Psoas muscle (tissue), 8 donors: ENCODE measurements at places on chromosomes 16 and 17. TPM values are rescaled to one million over a fixed set of nuclear protein-coding genes. Genes with fewer than 3 reads are reported as not detected.

The KRT32 gene
- total RNA-seq, result 0.15 TPM

The KAT2A gene
- total RNA-seq, result 12.3 TPM

The MILR1 gene
- 0.95 TPM for total RNA-seq

The TSPOAP1 gene
- total RNA-seq, result 4.6 TPM

The KRTAP4-1 gene
- total RNA-seq, result not detected

The CNGB1 gene
- not detected for total RNA-seq

The SNX20 gene
- 0.78 TPM for total RNA-seq

The MLYCD gene
- total RNA-seq, result 21.6 TPM

The ACE gene
- 12.5 TPM for total RNA-seq

The AIPL1 gene
- not detected for total RNA-seq

The NFATC3 gene
- 45.2 TPM for total RNA-seq

The KRTAP4-6 gene
- not detected for total RNA-seq

GRCh38 chr17:50925296-50925891 lies 59.2 kb upstream of the TOB1 start:
- DNase-seq, result peak; percentile 41

DNA sequence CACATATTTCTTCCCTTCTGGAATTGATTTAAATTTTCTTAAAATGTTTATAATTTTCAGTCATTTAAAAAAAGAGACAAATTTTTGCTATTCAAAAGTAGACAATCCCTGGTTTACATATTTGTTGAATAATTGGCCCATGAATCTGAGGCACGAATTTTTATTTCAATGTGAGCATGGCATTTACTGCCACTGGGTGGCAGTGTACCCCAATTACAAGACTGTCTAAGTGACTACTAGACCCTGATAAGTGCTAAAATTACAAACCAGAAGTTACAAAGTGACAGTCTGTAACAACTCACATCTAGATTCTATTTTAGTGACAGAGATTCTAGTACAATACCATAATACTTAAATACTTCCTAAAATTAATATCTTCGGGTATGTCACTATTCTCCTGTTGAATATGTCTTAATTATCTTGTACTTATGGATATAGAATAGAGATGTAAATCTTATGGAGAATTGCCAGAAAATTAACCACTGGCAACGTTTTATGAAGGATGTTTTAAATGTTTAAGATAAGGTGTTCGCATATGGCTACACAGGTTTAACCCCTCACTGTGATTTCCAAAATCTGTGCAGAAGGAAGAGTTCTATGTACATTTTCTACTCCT lies 235.8 kb downstream of the MAP2K4 start:
- no peak for DNase-seq

GRCh38 chr17:72118335-72119076 lies 2.3 kb upstream of the SOX9 start:
- peak; percentile 70 for DNase-seq

DNA sequence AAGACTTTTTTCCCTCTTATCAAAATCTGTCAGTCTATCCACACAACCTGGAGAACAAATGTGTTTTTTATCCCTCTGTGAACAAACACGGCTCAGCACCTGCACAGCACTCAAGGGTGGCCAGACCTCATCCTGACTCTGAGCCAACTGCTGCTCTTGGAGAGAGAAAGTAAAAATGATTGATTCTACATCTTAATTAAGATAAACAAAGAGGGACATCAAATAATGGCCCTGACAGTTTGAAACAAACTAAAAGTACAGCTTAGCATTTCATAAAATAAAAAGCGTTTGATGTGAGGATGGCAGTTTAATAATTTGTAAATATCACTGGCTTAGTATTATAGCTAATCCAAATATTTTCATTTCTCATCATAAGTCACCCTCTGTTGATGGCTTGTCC lies 106.2 kb downstream of the SNX11 start:
- DNase-seq, result no peak

- no peak for DNase-seq
Observed at GRCh38 chr16:69831212-69832123, 69.3 kb downstream of the WWP2 start.

- DNase-seq, result peak; percentile 68
Observed at GRCh38 chr17:79114458-79115301, 40.1 kb downstream of the ENGASE start.

DNA sequence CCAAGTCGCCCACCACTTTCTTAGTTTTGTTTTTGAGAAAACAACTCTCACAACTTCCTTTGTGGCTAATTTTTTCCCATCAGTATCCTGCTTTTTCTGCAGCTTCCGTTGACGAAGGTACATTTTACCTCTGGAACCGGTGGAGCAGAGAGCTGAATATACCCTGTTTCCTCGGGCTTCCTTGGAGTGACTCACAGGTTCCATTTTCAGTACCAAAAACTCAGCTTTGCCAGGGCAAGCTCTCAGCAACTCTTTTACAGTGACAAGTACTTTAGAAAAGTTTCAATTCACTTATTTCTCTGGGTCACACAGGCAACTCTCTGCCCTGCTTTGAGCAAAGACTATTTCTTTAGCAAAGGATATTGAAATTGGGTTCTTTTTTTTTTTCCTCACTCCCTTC lies 318.9 kb downstream of the SNX29 start:
- DNase-seq, result no peak

- no peak for DNase-seq
Observed at GRCh38 chr17:34675605-34676004, 96.2 kb downstream of the TMEM132E start.

DNA sequence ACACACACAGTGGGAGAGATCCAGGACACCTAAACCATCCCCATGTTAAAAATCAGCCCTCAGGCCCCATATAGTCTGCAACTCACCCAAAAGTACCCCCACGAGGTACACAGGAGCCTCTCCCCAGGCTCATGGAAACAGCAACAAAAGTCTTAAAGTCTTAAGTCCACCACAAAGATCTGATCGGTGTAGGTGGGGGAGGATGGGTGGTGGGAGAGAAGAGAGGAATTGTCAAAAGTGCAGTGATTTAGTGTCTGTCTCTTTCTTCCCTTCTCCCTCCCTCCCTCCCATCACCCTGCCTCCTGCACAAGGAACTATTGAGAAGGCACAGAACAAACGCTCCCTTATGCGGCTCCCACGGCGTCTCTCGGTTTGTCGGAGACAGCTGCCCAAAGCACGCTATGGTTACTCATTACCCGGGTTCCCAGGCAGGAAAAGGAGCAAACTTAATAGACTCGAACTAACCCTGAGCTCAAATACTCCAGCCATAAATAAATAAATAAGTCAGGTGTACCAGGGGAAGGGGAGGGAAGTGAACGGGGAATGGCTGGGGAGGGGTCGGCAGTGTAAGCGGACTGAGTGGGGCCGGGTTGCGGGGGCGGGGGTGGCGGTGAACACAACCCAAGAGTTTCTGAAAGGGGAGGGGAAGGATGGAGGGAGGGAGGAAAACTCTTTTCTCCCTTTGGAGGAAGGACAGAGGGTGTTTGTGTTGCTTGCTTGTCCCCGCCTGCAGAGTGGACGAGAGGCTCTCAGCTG lies 477.4 kb downstream of the SLC39A11 start:
- DNase-seq, result no peak

DNA sequence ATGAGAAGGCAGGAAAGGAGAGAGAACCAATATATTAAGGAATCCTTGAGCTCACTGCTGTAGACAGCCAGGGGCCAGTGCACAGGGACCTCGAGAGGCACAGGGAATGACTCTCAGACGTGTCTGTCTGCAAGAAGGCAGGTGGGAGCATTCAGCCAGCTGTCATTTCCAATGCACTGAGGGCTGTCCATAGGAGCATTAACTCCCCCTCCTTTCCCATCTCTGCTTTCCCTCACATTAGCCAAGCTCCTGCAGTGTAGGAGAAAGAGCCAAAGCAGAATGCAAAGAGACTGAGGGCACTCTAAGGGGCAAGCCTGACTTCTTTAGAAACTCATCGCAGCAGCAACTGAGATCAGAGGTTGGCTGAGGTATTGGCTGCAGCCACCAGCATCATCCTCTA lies 218.3 kb downstream of the CDH13 start:
- DNase-seq, result no peak

DNA sequence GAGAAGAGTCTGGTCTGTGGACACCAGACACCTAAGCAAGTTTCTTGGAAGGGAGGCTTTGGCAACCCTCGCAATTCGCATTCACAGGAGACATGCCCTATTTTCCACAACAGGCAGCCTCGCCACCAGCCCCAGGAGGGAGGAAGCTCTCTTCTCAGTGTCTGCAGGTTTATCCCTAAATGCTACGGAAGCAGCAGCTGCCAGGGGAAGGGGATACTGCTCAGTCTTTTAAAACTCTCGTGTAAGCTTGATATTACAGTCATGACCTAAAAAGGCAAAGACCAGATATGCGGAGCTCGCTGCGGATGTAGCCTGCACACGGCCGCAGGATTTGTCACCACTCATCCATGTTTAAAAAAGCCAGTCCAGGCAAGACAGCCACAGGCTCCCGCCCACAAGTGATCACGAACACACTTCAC lies 159.2 kb upstream of the RPH3AL start:
- no peak for DNase-seq

- no peak for DNase-seq
Observed at GRCh38 chr16:83051451-83051850, 424.7 kb downstream of the CDH13 start.

GRCh38 chr17:54956791-54957190 lies 11.7 kb downstream of the COX11 start:
- DNase-seq, result no peak

DNA sequence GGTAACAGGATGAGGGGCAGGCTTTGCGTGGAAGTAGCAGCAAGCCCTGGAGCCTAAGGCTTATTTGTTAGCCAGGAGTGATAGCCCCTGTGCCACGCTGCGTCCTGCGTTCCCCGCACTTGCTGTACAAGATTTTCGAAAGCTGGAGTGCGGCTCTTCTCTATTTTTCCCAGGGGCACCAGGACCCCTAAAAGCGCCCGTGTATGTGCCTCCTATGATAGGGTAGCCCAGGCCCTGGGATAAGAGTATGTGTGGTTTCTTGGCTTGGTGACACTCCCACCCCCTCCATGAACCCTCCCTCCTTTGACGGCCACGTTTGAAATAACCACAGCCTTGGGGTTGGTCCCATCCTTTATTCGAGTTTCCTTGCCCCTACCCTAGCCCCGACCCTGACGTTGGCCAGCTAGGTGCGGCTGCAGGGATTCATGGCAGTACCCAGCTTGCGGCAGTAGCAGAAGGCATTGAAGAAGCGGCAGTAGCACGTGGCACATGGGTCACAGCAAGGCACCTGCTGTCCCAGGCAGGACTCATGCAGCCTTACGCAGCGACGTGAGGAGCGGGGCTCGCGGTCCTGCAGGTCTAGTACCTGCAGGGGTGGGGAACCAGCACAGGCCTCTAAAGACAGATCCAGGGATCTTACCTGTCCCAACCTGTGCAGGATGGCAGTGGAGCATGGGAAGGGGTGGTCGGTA lies 968 bp downstream of the AGRP start:
- no peak for DNase-seq

DNA sequence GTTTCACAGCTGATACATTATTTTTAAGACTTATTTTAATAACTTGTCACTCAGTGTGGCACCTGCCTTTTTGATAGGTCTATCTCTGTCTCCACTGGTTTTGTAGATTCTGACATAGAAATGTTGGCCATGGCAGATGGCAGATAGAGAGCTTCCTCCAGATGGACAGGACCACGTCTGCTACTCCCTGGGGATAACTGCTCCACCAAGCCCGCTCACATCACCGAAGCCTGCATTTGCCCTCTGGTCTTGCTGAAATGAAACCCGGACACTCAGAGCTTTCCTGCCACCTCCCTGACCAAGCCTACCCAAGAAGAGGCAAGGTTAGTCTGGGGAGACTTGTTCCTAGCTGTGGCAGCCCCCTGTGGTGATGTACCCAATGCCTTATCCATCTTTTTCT lies 16.4 kb upstream of the HAP1 start:
- no peak for DNase-seq

DNA sequence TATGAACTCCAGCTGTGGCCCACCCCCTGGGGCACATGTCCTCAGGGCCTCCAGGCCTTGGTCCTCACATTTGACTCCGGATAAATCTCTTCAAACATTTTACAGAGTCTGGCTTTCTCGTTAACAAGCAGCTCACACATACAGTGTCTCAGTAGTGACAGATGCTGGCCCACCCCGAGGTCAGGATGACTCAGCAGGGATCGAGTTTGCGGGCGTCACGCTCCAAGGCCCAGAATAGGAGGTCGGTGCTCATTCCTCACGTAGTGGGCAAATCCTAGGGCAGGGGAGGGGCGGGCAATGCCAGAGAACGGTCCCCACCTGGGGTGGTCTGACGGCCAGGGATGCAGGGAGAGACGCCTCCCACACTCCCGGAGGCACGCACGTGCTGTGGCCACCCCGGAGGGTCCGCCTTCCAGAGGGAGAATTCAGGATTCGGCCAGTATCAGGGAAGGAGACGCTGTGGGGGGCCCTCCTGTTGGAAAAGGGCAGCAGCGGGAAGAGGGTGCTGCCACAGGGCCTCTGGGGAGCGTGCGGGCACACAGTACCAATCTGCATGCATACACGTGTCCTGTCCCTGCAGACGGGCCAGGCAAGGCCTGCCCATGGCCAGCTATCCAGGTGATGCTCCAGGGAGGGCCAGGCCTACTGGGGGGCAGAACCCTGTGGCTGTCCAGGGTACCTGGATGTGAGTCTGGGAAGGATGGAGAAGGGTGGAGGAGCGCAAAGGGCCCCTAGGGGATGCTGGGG lies 8.6 kb downstream of the SLC7A5 start:
- DNase-seq, result peak; percentile 63

- DNase-seq, result no peak
Observed at GRCh38 chr17:9658593-9659211, 13.4 kb downstream of the USP43 start.

GRCh38 chr16:86210403-86211193 lies 299.7 kb upstream of the FOXF1 start:
- DNase-seq, result no peak

GRCh38 chr16:64919929-64920607 lies 201.8 kb downstream of the CDH11 start:
- no peak for DNase-seq

- no peak for DNase-seq
Observed at GRCh38 chr17:70172923-70173322, 3.6 kb downstream of the KCNJ2 start.
